ENCODE measurements at places on chromosomes 1 and 21.

GRCh38 chr21:45045481-45045880 is 28.9 kb upstream of the ADARB1 start:
- DNase-seq: no peak

GRCh38 chr1:117641536-117641935 is 35.7 kb downstream of the TENT5C start:
- peak; percentile 47 for DNase-seq

DNA sequence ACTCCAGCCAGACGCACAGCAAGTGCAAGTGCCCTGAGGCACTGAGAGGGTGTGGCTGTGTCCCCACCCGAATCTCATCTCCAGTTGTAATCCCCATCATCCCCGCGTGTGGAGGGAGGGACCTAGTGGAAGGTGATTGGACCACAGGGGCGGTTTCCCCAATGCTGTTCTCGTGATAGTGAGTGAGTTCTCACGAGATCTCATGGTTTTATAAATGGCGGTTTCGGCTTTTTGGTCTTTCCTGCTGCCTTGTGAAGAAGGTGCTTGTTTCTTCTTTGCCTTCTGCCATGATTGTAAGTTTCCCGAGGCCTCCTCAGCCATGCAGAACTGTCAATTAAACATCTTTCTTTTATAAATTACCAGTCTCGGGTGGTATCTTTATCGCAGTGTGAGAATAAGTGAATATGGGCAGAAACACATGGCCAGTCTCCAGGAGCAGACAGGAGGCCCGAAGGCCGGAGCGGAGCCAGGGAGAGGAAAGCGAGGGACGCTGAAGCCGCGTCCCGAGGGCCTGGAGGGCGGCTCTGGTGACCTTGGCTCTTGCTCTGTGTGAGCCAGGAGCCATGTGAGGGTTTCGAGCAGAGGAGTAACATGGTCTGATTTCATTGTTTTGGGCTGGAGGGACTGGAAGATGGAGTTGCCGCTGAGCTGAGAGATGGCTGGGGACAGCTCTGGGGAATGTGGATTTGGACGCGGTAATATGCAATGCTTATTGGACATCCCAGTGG is 76.0 kb upstream of the C1orf174 start:
- DNase-seq: no peak

DNA sequence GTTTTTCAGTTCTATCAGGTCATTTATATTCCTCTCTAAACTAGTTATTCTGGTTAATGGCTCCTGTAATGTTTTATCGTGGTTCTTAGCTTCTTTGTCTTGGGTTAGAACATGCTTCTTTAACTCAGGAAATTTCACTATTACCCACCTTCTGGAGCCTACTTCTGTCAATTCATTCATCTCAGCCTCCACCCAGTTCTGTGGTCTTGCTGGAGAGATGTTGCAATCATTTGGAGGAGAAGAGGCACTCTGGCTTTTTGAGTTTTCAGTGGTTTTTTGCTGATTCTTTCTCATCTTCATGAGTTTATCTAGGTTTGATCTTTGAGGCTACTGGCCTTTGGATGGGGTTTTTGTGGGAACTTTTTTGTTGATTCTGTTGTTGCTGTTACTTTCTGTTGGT is 213.0 kb downstream of the BRINP2 start:
- DNase-seq: no peak

- DNase-seq: no peak
Measured at GRCh38 chr1:107153014-107153413, 12.2 kb downstream of the NTNG1 start.

DNA sequence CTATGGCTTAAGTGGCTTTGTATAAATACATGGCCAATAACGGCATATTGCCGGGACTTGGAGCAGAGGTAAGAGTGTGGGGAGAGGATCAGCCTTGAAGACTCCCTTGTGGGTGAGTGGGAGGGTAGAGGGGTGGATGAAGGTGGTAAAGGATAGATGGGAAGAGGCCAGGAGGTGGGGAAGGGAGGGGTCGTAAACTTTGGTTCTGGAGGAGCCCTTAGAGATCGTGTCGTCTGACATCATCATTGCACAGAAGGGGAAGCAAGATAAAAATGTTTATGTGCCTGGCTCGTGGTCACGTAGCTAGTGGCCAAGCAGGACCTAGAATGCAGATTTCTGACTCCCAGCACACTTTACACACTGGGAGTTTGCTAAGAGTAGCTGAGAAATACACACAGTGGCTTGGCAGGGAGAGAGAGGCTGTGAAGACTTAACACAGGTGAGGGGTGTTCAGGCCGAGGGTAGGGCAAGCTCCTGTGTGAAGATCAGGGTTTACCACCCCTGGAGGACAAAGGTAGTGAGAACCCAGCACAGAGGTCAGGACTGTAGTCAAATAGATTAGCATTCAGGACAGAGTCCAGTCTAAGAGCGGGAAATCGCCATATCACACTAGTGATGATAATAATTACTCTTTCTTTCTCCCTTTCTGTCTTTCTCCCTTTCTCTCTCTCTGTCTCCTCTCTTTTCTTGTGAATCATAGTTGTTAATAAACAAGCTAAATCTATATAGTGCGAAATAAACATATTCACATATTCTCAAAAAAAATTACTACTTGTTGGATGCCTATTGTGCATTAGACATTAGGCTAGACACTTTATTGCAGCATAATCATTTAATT is 75.5 kb downstream of the LRRC8D start:
- no peak for DNase-seq

- DNase-seq: no peak
Measured at GRCh38 chr1:162151900-162152829, 82.7 kb downstream of the NOS1AP start.
